Activated naive CD4-positive, alpha-beta T cell treated with Interleukin-2 at 50 U/mL for 16 hours (primary cell): ENCODE measurements at places on chromosomes 13 and 19.
A peak's percentile ranks its signal among the peaks of the same experiment; 100 is the strongest.

DNA sequence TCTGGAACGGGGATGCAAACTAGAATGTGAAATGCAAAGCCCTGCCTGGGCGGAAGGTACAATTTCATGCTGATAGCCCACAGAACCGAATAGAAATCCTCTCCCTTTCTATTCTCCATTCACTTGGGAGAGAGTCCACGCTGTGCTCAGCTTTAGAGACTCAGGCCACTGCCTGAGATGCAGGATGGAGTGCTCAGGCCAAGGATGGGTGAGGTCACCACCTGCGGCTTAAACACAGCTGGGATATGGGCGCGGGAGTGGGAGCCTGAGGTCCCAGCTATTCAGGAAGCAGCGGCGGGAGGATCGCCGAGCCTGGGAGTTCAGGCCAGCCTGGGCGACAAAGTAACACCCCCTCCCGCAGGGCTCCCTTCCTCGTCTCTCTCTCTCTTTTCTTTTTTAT, 446 bp upstream of the ZNF83 start:
- DNase-seq = no peak

GRCh38 chr13:40165316-40165932, 501.0 kb downstream of the FOXO1 start:
- no peak for DNase-seq

DNA sequence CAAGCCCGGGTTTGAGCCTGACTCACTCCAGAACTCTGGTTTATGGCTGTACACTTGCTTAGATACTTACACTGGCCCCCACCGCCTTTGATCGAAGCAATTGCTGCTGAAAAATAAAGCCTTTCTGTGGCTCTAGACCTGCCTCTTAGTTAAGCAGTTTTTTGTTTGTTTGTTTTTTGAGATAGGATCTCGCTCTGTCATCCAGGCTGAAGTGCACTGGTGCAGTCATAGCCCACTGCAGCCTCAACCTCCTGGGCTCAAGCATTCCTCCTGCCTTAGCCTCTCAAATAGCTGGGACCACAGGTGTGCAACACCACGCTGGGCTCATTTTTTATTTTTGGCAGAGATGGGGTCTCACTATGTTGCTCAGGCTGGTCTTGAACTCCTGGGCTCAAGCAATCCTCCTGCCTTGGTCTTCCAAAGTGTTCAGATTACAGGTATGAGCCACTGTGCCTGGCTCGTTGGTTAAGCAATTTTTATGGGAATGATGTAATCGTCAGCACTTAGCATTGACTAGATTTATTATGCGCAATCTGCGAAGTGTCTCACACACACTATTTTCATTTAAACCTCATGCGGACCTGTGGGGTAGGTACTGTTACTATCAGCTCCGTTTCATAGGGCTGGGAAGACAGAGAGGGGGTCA, 22.2 kb downstream of the PPP2R1A start:
- DNase-seq = no peak

- no peak for DNase-seq
Observed at GRCh38 chr19:38060331-38060730, 153.3 kb downstream of the SIPA1L3 start.

DNA sequence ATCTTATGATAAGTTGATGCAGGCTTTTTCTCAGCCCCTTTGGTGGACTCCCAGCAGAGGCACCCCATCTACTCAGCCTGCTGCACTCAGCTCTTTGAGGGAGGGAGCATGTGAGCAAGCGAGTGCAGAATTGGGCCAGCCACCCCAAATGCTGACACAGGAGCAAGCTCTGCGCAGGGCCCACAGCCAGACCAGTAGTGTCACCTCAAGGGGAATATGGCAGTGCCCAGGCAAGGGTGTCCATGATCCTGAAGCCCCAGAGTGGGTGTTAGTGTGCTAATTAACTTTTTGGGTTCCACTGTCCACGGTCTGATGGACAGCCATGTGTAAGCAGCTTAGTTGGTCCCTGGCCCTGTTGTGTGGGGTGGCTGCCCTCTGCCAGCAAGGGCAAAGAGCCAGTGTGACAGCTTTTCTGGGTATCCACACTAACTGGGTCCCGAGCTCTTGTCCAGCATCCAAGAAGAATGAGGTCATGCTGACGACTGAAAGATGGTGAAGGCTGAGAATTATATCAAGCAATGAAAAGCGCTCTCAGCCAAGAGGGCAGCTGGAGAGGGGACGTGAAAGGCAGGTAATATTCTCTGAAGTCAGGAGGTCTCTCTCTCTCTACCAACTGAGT, 898.3 kb upstream of the PCDH9 start:
- no peak for DNase-seq

GRCh38 chr13:94711561-94712286, 621 bp downstream of the SOX21 start:
- DNase-seq = no peak

- DNase-seq = no peak
Observed at GRCh38 chr13:75685239-75685697, 49.1 kb downstream of the LMO7 start.

- peak; percentile 86 for DNase-seq
Observed at GRCh38 chr19:17751103-17751911, at the start of gene FCHO1. Gene FCHO1 (plus strand): TSS chr19:17751477. CDS start chr19:17755165, 3,688 bp downstream.

GRCh38 chr13:106275446-106276032, 259.9 kb downstream of the EFNB2 start:
- no peak for DNase-seq

DNA sequence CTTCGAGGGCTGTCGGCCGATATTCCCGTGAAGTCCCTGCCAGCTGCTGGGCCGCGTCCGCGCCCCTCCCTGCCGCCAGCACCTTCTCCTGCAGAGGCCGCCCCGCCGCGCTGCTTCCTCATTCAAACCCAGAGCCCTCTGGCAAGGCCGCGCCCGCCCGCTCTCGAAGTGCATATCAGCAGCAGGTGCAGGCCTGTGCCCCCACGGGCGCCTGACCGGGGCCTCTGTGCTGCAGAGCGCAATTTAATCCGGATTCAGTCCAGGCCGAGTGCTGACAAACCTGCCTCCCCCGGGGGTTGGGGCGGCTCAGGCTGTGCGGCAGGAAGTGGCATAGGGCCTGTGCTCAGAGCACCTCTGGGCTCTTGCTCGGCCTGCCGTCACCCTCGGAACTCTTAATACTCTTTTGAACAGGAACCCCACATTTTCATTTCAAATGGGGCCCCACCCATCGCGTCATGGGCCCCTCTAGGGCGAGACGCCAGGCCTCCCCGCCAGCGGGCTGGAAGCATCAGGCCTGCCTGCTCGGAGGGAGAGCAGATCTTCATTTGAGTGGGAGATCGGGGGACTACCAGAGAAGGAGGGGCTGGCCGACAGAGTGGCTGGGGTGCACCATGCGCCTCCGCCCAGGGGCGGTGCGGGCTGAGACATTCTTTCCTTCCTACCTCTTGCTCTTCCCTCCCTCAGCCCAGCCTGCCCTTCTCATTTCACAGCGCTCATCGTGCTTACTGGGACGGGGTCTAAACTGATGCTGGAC, 125.7 kb downstream of the TNFRSF19 start:
- DNase-seq = peak; percentile 58

DNA sequence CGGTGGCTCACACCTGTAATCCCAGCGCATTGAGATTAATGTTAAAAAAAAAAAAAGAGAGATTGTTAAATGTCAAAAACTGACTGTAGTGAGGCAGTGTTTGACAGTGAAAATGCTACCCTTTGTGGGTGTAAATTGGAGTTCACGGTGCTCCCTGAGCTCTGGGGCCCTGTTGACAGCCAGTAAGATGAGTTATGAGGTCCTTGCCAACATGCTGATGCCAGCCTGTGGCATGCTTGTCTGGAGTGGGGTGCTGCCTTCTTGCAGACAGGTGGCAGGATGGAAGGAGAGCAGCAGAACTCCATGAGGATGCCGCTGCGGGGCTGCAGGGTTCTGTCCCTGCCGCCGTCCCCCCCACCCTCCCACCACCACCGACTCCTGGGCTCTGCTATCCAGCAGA, 25.9 kb downstream of the PRAM1 start:
- no peak for DNase-seq

DNA sequence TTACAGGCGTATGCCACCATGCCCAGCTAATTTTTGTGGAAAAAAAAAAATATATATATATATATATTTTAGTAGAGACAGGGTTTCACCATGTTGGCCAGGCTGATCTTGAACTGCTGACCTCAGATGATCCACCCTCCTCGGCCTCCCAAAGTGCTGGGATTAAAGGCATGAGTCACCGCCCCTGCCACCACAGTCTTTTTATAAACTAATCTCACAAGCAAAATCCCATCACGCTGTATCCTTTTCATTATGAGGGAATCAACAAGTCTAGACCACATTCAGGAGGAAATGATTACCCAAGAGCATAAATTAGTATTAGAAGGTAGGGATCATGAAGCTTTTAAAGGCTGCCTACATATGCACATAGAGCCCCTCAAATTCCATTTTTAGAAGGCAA, 210.6 kb upstream of the NBEA start:
- no peak for DNase-seq

DNA sequence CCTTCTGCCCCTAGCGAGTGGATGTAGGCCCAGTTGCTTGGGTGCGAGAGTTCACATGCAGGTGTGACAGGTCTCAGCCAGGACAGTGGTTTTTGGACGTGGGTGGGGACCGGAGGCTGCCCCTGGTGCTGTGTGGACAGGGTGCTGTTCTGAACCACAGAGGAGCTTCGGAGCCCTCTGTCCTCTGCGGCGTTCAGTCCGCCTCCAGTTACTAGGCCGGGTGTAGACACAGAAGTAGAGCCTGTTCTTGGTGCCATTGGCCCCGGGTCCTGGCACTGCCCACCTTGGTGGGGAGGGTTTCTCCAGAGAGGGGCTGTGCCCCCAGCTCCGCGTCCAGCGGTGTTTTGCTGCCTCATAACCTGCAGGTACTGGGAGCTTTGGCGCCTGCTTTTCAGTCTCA, 52.4 kb downstream of the MCF2L start:
- no peak for DNase-seq

- no peak for DNase-seq
Observed at GRCh38 chr13:42973581-42973980, 18.5 kb downstream of the EPSTI1 start.

DNA sequence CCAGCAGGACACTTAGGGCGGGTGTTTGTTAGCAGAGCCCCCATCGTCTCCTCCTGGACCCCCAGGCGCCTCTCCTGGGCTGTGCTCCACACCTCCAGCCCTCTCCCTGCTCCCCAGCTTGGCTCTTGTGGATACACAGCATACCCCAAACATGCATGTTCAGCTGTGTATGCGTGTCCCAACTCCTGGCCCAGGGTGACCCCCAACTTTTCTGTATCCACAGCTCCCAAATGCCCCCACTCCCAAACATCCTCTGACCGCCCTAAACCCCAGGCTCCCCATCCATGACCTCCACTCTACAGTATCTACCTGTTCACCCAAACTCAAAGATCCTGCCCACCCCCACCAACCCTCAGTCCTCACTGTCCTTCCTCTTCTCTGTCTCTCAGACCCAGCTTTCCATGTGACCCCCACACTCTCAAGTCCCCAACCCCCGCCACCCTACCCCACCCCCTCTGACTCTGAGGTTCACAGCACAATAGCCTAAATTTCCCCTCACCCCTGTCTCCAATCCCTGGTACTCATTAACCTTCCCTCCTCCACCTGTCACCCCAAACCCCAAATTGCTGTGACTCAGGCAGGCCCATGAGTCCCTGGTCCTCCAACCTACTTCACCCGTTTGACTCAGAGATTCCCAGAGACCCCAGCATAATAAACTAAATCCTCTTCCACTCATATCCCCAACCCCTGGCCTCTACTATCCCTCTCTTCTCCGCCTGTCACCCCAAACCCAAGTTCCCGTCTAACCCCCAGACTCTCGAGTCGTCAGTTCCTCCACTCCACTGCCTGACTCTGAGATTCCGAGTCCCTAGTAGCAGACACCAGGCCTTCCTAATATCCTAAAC, 968 bp downstream of the UBE2M start:
- no peak for DNase-seq

- DNase-seq = no peak
Observed at GRCh38 chr19:6216996-6217751, 62.6 kb downstream of the MLLT1 start.

DNA sequence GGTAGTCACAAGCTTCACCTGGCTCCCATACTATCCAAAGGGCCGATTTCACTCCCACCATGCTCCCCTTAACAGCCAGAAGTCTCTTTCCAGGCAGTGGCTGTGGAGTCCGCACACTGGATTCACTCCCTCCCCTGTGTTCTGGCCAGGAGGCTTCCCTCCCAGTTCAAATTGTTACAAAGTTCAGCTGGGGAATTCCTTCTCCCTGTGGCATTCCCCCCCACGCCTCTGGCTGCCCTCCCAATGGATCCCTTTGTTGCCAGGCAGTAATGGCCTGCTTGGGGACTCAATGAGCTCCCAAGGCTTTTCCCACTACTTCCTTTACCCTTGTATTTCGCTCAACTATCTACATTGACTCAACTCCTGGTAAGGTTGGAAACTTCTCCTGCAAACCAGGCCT, 1921.4 kb upstream of the PCDH20 start:
- no peak for DNase-seq

DNA sequence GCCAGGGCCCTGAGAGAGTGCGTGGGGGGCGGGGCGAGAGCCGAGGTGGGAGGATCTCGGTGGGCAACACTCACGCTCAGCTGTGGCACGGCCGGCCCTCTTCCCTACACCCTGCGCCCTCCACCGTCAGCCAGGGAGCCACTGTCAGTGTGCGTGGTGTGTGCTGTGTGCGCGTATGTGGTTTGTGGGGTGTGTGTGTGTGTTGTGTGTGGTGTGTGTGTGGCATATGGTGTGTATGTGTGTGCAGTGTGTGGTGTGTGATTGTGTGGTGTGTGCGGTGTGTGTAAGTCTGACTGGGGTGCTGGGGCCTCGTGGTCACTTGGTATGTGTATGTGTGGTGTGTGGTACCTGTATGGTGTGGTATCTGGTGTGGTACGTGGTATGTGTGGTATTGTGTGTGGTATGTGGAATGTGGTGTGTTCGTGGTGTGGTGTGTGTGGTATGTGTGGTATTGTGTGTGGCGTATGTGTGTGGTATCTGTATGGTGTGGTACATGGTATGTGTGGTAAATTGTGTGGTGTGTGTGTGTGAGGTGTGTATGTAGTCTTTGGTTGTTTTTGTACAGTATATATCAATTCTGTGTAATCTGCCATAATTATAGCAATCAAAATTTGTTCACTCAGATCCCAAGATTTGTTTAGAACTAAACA, 5.1 kb downstream of the GRK1 start:
- DNase-seq = no peak

DNA sequence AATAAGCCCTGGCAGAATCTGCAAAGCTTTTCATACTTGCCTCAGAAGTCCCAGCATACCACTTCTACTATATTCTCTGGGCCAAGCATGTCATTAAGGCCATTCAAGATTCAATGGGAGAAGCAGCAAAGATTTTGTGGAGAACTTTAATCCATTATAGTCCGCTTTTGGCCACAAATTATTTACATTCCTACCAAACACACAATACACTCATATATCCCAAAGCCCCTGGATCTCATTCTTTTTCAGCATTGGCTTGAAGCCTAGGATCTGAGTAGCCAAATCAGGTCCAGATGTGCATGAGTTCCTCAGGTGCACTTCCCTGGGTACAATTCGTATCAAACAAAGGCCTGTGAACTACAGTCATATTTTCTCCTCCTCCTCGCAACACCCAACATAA, 203.4 kb downstream of the NDFIP2 start:
- DNase-seq = no peak

DNA sequence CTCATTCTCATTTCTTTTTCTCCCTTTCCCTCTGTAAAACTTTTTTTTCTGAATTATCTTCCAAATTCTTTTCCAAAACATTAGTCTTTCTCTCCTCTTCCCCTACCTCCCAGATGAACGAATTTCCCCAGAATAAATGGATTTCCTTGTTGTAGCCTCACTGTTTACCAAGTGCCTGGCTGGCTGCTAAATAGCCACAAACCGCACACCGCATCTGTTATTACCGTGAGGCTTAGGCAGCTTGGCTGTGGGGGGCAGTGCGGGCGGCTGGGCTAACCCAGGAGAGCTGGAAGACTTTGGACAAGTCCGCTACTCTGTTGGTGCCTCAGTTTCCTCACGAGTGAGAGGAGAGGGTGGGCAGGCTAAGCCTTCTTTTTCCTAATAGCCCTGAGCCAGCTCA, 10.7 kb downstream of the IL17D start:
- DNase-seq = no peak
